ENCODE measurements at places on chromosomes 11 and 22.

DNA sequence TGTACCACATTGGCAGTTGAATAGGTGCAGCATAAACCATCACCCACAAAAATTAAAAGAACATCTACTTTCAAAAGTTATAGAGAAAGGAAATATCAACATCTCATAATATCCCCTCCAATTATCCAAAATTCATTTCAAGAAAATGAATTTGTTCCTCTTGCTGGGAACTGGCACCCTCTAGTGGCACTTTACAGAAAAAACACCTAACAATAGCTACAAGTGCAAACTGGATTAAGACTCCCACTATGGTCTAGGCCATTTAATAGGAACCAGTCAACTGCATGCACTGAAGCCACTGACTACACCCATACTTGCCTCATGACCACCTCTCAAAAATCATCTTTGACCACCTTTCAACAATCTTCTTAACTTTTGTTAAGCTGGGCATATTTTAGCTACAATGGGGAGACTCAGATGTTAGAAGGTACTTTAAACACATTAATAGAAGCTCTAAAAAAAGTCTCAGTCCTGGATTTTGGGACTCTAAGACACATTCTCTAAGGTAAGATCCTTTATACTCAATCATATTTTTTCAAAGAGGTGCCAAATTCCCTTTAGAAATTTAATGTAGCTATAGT is 17.3 kb downstream of the TRAF6 start:
- no peak for DNase-seq

- no peak for DNase-seq
Measured at GRCh38 chr11:1406571-1407485, 17.1 kb downstream of the BRSK2 start.

DNA sequence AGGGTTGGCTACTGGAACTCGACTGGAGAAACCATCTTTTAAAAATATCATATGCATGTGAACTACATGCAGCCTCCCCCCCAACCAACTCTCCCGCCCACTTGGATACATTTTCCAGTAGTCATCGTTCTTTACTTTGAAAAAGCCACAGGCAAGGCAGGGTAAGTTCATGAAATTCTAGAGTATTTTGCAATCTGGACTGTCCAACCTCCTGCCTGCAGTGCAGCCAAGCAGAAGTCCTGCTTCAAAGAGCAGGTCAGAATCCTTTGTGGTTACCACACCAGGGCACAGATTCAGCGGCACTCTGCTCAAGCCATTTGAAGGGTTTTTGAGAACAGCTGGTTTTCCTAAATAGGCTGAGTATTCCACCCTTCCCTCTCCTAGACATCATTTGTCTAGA is 12.1 kb downstream of the ELF5 start:
- peak; percentile 73 for DNase-seq

DNA sequence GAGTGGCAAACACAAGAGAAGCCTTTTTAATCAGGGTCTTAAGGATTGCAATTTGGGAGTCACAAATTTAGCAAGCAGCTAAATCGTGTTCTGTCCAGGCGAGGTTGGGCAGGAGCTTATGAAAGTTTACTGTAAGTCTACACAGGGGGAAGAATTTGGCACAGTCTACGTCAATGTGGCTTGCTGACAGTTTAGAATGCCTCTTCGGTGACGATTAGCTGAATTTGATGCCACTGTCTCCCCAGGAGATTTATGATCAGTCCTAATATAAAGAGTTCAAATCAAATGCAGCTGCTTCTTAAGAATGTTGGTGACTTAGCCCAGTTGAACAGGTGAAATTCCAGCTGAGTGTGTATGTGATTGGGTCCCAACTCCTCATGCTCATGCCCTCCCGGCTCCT is 114.1 kb upstream of the CLPB start:
- DNase-seq: no peak
